ENCODE measurements at places on chromosomes 6 and 20.

DNA sequence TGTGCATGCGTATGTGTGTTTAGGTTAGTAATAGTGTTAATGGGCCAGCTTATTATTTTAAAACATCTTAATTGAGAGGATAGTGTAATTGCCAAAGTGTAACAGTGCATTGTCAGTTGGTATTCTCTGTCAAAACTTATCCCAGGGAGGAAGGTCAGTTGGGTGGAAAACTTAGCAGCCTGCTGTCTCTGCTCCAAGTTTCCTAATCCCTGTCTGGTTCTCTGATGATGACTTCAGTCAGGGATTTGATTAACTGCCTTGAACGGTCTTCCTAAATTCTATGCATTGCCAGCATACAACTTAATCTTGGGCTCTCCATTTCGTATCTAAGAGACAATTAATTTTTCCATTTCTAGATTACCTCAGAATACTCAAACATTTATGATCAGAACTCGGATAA, 51.1 kb downstream of the L3MBTL3 start:
- no peak for DNase-seq

DNA sequence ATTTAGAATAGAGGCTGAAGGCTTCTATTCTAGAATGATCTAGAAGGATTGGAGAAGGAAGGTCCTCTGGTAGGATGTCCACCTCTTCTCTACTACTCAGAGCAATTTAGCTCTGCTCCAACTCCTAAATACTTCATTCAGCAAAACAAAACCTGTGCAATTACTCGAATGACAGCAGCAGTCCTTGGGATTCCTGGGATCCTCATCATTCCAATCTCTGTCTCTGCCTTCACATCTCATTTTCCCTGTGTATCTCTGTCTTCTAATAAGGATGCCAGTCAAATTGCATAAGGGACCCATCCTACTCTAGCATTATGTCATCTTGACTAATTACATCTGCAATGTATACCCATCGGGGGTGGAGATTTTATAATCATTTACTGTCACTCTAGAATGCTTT, 5.5 kb upstream of the AIG1 start:
- DNase-seq: no peak

DNA sequence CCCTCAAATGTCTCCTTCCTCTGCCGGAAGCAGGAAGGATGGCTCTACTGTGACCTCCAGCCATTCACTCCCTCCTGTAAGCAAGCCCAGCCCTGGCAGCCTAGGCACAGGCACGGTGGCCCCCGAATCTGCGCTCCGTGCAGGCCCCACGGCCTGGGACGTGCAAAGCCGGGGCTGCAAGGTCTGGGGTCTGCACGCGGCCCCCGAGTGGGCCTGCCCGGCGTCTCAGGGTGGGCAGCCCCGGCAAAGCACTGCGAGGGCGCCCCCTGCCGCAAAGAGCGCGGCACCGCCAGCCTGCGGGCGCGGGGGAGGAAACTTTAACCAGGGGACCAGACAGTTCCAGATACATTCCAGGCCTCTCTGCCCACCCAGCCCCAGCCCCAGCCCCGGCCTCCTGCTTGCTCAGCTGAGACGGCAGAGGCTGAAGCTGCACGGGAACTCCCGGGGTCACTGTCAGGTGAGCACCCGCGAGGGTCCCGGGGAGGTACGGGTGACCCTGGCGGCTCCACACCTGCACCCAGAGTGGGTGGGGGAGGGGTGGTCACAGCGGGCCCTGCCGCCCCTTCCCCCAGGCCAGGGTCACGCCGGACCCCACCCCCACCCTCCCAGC, 98.8 kb downstream of the ASXL1 start:
- DNase-seq: no peak

DNA sequence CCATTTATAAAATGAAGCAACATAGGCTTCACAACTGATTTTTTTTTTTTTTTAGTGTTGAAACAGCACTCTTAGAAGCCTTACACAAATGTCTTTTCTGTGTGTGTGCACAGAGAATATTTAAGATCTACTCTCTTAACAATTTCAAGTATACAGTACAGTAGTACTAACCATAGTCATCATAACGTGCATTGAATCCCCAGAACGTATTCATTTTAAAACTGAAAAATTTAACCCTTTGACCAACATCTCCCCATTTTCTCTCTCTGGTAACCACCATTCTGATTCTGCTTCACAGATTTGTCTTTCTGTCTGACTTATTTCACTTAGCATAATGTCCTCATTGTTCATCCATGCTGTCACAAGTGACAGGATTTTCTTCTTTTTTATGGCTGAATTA, 475.6 kb downstream of the RFPL4B start:
- DNase-seq: no peak

DNA sequence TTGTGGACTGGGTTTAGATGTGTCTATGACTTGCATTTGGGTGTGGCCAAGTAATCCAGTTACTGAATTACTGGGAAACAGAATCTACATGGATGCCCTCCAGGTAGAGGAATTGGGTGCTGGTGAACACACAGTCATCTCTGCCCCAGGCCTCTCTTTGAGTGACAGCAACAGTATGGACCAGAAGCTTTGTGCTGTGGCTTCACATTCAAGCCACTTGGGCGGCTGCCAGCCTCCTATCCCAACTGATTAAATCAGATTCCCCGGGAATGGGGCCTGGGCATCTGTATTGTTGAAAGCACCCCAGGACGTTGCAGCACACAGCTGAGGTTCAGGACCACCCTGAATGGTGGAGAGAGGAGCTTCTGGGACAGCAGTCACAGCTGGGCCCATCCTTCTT, 144.6 kb downstream of the DHX35 start:
- no peak for DNase-seq

DNA sequence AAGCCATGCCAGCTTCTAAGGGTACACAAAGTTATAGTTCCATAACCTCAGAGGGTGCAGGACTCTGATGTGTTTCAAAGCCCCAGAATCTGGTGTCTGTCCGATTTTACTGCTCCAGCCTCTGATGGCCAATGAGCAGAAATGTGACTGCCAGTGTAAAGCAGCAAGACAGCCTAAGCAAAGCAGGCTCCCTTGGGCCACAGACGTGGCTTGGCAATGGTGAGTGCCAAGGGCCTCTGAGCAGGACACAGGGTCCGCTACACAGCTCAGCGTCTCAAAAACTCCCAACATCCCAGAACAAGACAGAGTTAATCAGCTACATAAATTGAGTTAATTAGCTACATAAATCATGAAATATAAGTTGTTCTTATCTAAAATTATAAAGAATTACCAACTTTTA, 69.2 kb downstream of the PCSK2 start:
- no peak for DNase-seq

GRCh38 chr6:166563200-166563599, 23.3 kb downstream of the RAMACL start:
- no peak for DNase-seq

DNA sequence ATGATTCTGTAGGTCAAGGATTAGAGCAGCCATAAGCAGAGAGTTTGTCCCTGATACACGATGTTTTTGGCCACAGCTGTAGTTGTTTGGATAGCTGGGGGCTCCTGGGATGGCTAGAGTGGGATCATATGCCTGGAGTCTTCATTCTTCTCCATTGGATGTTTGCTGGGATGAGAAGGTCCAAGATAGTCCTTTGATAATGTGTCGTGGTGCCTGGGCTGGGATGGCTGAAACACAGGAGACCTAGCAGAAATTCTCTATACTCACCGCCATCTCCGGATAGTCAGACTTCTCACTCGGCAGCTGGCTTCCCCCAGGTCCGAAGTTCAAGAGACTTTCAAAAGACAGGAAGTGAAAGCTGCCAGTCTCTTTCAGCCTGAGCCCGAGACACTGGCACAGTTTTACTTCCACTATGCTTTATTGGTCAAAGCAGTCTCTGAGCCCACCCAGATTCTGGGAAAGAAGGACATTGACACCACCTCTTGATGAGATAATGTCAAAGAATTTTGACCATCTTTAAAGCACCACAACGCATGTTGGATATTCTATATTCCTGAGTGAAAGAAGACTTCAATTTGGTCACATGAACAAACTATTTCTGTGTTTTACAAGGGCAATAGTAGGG, 16.0 kb downstream of the MARCKS start:
- DNase-seq: no peak

GRCh38 chr6:169933251-169933821, 181.9 kb downstream of the ERMARD start:
- no peak for DNase-seq

DNA sequence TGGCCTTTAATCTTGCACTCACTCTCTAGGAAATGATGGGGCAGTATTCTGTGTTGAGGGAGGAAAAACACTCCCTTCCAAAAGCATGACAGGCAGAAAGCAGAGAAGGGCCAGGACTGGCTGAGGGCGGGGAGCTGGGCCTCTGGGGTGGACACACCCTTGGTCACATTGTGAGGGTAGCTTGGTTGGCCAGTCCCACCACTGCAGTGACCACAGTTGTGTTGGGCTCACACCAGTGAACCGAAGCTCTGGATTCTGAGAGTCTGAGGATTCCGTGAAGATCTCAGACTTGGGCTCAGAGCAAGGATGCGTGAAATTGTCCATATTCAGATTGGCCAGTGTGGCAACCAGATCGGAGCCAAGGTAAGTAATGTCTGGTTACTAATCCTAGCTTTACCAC, at the start of gene TUBB1:
TUBB1 (plus strand) TSS at position 213 of the 400 bp plus-strand sequence; CDS start at position 307, 94 bp downstream.
- DNase-seq: no peak

DNA sequence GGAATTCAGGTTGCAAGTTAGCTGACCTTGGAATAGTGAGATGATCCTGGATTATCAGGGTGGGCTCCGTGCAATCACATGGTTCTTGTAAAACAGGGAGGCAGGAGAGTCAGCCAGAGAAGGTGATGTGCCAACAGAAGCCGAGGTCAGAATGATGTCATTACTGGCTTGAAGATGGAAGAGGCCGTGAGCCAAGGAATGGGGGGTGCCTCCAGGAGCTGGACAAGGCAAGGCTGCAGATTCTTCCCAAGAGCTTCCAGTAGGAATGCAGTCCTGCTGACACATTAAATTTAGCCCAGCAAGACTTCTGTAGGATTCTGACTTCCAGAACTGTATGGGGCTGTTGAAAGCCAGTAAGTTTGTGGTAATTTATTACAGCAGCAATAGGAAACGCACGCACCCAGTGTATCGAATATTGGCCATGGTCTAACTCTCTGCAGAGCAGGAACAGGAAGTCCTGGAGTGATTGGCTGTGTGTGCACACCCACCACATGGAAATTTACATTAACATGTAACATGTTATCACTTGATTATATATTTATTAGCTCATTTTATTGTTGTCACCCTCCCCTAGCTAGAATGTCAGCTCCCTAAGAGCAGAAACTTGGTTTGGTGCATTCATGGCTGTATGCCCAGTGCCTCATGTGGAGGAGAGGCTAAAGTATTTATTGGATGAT, 19.1 kb downstream of the SLC24A3 start:
- DNase-seq: no peak

DNA sequence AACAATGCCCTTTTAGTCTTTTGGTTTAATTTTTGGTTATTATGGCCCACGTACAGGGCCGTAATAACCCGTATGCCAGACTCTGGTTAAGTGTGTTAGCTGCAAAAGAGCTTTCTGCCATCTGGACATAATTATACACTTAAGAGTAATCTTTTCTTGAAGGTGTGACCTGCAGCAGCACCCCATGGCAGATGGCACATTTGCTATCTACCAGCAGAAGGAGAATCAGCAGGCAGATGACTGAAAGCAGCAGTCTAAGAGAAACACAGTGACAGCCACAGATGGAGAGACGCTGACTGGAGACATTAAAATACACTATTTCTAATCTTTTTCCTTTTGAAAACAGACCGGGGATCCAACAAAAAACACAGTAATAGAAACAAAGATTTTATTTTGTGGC, 18.7 kb downstream of the ASF1A start:
- no peak for DNase-seq

GRCh38 chr20:10553326-10553984, 118.3 kb downstream of the SLX4IP start:
- peak; percentile 45 for DNase-seq

DNA sequence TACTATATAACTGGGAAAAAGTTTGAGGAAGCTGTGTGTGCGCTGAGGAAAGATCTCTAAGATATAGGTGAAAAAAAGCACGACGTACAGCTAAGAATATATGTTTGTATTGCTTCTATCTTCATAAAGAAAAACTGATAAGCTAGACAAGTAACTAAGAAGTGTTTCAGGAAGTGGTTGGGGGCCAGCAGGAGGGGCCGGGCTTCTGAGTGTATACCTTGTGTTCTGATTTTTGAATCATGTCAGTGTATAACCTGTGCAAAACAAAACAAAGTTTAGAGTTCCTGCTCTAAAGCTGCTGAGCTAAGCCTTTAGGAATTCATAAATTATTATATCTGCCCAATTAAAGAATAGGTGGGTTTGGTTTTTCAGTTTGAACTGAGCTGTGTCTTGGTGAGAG, 7.9 kb upstream of the OSER1 start:
- no peak for DNase-seq

DNA sequence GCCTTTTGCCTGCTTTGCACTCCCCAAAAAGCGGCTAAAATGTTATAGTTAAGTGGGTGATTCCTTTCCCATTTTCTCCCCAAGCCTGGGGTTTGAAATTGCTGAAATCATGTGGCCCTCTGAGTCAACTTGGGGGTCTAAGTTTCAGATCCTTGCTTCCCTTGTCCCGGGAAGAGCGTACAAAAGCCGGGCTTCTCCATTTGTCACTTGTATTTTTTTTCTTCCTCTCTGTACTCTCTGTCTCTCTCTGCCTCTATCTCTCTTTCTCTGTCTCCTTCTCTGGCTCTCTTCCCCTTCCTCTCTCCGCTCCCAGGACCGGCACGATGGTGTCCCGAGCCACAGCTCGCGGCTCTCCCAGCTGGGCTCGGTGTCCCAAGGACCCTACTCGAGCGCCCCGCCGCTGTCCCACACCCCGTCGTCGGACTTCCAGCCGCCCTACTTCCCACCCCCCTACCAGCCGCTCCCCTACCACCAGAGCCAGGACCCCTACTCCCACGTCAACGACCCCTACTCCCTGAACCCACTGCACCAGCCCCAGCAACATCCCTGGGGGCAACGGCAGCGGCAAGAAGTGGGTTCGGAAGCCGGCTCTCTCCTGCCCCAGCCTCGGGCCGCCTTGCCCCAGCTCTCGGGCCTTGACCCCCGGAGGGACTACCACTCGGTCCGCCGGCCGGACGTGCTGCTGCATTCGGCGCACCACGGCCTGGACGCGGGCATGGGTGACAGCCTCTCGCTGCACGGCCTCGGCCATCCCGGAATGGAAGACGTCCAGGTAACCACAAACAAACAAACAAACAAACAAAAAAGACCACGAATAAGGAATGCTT, 4.6 kb downstream of the TFAP2B start:
- DNase-seq: no peak

DNA sequence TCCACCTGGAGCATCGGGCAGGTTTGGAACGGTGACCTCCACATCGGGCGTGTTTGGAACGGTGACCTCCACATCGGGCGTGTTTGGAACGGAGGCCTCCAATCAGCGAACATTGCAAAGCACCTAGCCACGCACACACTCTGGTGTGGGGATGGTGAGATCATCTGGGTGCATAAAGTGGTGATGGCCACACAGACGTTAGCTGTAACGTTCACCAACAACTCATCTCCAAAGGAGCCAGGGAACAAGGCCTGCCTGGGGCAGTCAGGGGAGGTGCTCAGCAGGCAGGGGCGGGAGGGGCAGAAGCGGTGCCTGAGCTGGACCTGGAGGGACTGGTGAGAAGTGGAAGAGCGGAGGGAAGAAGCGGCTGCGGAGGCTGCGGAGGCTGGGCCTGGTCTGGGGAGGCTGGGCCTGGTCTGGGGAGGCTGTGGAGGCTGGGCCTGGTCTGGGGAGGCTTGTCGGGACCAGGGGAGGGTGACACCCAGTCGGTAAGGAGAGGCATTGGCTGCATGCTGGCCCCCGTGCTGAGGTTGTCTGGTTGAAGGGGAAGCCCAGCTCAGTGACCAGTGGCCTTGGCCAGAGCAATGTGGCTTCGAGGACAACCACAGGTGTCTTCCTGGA, 89.9 kb downstream of the PSMB1 start:
- DNase-seq: no peak
